Activated T-helper 1 cell treated with Interleukin-2 at 50 U/mL for 16 hours (primary cell): ENCODE measurements at places on chromosomes 16 and 17.

DNA sequence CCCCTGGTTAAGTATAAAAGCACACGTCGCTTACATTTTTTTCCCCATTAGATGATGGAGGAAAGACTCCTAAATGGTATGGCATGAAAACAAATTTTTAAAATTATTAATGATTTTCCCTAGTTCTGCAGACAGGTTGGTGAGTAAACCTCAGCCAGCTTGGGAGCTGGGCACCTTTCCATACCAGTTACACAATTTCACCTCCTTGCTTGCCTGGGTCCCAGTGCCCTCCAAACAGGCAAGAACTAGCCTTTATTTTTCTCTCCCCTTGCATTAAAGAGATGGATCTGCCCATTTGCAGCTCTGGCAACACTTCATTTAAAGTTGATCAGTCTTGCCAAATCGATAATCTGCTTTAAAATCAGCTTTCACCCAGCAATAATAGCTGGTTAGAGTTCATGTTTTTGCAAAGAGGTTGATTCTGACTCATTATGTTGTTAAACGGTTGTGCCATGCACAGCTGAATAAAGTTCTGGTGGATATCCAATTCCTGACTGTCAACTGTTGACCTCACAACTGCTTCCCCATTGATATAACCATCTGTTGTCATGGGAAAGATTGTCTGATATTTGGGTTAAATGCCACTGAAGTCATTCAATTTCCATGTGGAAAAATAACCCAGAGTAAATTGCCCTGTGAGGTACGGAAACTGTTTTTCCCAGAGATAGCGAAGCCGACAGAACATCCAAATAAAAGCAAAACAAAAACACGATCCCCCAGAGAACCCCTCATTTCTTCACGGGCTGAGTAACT is 1.3 kb downstream of the C17orf58 start:
- no peak for DNase-seq

DNA sequence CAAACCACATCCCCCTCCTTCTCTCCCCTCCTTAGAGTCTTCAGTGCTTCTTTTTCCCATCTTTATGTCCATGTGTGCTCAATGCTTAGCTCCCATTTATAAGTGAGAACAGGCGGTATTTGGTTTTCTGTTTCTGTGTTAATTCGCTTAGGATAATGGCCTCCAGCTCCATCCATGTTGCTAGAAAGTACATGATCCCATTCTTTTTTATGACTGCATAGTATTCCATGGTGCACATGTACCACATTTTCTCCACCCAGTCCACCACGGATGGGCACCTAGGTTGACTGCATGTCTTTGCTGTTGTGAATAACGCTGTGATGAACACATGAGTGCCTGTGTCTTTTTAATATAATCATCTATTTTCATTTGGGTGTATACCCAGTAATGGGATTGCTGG is 44.3 kb downstream of the SLC39A11 start:
- no peak for DNase-seq

DNA sequence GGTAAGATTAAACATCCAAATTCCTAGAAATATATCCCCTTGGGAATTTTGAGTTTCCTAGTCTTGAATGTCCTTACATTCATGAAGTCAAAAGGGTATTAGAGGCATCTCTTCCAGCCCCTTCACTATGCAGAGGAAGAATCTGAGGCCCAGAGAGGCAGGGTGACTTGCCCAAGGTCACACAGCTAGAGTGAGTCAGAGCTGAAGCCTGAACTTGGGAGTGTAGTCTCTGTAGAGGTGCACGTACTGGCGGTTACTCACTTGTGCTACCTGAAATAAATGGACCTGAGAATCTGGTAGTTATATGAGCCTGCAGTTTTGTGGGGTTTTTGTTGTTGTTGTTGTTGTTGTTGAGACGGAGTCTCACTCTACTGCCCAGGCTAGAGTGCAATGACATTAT is 164.0 kb downstream of the XYLT1 start:
- DNase-seq, result no peak

DNA sequence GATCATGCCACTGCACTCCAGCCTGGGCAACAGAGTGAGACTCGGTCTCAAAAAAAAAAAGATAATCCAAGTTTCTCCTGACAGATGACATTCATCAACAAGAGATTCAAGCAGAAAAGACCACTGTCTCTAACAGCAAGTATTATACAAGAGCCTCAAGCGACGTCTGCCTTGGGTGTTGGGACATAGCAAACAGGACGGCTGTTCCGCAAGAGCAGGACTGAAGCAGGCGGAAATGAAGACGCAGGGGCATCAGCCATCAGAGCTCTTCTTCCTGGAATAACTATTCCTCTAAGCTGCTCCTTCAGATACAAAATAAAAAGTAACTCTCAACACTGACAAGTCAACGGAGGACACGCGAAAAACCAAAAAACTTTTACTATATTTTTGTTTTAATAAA is 54.0 kb downstream of the ANKRD11 start:
- no peak for DNase-seq

DNA sequence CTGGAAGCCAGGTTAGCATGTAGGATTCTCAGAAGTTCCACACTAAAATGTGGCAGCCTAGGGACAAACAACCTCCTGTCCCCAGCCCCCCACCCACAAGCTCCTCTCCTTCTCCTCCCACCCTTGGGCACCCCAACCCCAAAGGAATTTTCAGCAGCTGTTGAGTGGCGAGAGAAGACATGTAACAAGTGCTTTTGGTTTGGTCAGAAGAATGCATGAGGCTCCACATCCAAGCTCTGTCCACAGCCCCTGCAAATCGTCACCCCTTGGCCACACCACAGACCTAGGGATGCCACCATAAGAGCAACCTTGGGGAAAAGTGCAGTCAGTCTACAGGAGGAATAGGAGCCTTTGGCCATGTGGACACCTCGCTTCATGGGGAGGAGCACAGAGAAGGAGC is 11.9 kb upstream of the RAB37 start:
- no peak for DNase-seq

DNA sequence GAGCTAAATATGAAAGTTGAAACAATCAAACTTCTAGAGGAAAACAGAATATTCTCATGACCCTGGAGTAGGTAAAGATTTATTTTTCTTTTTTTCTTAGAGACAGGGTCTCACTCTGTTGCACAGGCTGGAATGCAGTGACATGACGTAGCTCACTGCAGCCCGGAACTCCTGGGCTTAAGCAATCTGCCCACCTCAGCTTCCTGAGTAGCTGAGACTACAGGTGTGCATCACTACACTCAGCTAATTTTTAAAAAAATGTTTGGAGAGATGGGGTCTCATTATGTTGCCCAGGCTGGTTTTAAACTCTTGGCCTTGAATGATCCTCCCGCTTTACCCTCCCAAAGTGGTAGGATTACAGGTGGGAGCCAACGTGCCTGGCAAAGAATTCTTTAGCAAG is 15.5 kb downstream of the IKZF3 start:
- DNase-seq, result no peak

DNA sequence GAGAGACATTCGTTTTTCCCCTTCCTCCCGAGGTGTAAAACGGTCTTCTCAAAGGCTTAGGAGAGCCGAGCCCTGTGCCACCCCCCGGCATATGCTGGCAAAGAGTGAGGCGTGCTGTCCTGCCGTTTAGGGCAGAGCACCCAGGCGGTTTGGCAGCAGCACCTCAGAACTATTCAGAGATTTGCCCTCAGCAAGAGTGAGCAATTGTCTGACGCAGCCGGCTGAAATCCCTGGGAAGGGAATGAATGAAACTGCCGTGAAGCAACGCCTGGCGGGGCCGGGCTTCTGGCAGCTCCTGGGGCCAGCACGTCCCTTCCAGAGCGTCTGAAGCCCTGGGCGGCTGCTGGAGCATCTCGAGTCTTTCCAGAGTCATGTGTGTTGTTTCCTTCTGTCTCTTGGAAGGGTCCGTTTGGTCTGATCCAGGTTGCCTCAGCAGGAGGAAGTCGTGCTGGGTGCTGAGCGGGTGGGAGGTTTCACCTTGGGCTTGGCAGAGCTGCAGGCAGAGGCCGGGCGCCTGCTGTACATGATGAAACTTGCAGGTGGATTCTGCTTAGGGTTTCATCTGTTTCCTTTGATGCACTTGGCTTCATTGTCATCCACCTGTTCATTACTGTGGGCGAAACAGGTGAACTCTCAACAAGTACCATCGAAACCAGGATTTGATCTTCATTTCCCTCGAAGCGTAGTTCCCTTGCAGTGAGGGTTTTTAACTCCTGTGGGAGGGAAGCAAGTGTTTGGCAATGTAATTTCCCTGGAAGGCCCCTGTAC is 35.4 kb downstream of the TBCD start:
- no peak for DNase-seq
